ELR (cell line): ENCODE measurements at places on chromosomes 2 and 18.

DNA sequence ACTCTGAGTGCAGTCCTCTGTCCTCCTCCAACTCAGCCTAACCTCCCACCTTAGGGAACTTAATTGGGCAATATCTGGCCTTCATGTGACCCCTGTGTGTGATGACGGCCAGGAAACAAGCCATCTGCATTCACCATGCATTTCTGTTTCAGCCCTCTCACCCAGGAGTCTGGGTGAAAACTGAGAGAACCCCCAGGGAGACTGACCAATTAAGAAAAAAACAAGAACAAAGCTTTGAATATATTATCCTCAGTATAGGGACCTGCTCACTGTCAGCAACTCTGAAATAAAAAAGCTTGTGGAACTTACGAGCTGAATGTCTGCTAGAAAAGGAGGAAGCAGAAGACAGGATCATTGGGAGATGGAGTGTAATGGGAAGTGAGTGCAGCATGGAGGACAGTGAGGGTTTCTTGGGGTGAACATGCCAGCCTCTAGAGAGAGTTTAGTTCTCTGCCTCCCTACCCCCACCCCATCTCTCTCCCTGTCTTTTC, 9.5 kb downstream of the MAPRE2 start:
- DNase-seq, result no peak

- no peak for DNase-seq
Measured at GRCh38 chr2:122163617-122164016, 408.2 kb downstream of the TSN start.

GRCh38 chr2:86142436-86143257, 36.6 kb downstream of the PTCD3 start:
- no peak for DNase-seq

- no peak for DNase-seq
Measured at GRCh38 chr2:203739351-203739750, 32.9 kb downstream of the CD28 start.

DNA sequence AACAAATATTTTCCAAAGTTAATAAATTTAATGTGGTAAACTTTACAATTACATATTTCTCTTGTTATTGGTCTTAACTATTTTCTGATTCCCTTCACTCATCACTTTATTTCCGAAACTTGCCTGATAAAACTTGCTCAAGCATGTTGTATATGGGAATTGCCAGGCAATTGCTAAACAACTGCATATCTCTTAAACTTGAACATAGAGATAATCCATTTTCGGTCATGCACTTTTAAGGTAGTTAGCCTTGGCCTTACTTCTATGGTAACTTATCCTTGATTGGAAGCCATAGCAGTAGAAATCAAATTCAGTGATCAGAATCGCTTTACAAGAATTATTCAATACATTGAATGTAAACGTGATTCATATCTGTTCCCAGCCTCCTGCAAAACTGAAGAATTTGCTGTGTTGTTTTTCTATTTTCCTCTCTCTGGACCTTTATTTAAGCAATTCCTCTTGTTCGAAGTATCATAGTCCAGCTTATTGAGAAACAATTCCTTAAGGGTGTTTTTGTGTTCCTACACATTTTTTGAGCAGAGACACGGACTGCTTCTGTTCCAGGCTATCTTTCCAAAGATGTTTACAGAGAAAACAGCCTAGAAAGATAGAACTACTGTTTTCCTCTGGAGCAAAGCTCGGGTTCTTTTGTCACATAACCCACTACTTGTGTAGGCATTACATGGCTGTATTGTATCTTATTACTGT, 674.3 kb downstream of the IRS1 start:
- no peak for DNase-seq

DNA sequence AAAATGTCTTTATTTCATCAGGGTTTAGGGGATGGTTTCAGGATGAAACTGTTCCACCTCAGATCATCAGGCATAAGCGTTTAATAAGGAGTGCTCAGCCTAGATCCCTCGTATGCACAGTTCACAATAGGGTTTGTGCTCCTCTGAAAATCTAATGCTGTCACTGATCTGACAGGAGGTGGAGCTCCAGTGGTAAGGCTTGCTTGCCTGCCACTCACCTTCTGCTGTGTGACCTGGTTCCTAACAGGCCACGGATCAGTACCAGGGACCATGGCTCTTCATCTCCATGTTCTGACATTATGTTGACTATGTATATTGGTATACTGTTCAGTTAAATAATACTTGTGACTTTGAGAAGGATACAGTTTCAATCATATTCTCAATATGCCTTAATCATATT, 41.6 kb downstream of the PPIG start:
- no peak for DNase-seq

GRCh38 chr2:226664140-226664539, 135.5 kb downstream of the IRS1 start:
- no peak for DNase-seq

GRCh38 chr2:64750001-64750816, 96.5 kb upstream of the SERTAD2 start:
- peak; percentile 71 for DNase-seq

DNA sequence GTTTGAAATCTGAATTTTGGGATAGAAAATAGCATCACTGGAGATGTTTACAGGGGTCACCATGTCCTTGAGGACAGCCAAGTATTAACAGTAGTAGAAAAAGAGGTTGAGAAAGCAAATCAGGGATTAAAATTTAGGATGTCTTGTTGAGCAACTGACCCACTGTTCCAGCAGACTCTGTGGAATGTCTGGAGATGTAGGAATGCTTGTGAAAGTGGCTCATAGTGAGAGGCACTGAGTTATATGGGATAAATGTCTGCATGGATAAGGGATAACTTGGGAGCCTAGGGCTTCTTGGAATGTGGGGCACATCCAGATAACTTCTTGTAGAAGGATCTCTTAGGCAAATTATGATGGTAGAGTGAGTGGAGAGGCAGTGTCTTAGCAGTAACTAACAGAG, 495.0 kb downstream of the TMX3 start:
- DNase-seq, result no peak

DNA sequence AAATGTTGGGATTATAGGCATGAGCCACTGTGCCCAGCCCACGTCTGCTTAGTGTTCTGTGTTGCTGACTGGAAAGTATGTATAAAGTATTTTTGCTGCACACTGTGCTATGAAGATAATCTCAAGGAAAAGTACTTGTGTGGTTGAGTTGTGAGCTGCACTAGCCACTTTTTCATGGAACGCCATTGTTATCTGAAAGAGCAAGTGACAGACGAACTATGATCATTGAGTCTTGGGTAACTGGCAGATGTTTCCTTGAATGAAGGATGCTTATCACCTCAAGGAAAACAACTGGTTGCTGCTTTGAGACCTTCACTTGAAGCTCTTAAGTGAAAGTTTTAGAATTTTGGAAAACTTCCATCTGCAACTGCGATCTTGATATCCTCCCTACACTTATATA, 82.2 kb upstream of the KCTD1 start:
- no peak for DNase-seq

DNA sequence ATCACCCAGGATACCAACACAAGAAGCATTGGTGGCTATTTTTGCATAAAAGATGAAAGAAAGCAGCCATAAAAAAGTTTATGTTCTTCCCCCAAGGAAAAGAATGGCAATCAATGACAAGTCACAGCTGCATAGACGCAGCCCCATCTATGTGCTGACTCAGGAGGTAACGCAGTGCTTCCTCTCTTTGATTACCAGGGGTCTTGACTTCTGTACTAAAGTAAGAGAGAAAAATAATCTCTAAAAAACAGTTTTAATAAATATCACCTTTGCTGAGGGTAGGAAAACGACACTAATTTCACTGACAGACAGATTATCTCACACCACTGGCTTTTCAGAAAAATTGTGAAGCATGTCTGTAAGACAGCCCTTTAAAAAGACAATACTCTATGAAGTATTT, 33.9 kb upstream of the EVA1A start:
- DNase-seq, result peak; percentile 42

DNA sequence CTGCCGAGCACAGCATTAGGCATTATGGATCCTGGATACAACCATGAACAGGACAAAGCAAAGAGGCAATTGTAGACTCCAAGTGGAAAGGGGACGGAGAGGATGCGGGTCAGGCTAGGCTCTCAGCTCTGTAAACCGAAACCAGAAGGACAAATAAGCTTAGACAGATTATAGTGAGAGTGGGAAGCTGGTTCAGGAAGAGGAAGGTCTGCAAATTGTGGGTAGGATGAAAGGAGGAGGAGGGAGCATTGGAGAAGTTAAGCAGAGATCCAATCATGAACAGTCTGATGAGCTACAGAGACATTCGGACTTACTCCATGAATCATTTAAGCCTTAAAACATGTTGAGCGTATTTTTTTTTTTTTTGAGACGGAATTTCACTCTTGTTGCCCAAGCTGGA, 3.0 kb downstream of the MSH6 start:
- DNase-seq, result peak; percentile 13

DNA sequence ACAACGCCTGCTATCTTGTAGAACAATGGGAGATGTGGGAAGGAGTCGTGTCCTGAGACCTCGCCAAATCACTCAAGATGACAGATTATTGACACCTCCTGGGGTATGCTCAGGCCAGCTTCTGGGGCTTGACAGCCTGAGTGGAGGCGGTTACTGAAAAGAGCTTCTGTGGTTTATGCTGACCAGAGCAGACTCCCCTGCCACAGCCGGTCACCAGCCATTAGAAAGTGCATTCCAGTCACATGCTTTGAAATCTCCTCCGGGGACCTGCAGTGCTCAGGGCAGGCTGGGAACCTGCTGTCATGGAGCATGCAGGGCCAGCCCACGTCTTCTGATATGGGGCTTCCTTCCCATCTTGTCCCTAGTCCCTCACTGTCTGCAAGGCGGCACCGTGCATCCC, 215.9 kb downstream of the SEPTIN10 start:
- DNase-seq, result no peak

GRCh38 chr18:50289108-50289443, 1.6 kb upstream of the CXXC1 start:
- DNase-seq, result no peak

GRCh38 chr2:53040536-53041229, 726.9 kb upstream of the CHAC2 start:
- DNase-seq, result no peak

DNA sequence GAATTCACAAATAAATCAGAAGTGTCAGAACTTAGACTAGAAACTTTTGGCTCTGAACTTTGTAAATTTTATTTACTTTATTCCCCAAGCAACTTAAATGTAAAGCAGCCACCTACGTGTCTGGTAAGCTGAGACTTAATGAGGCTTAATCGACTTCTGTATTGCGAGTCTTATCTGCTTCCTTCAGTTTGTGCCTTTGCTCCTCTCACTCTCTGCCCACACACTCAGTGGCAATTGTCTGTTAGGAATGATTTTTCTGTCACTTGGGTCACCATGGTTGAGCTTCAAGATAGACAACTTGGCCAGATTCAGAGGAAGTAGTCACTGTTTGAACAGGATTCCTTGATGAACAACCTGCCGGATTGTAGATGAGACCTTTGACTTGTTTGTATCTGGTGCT, 691.4 kb upstream of the FSHR start:
- DNase-seq, result no peak

GRCh38 chr2:178943745-178944144, 106.2 kb downstream of the CCDC141 start:
- DNase-seq, result peak; percentile 9

DNA sequence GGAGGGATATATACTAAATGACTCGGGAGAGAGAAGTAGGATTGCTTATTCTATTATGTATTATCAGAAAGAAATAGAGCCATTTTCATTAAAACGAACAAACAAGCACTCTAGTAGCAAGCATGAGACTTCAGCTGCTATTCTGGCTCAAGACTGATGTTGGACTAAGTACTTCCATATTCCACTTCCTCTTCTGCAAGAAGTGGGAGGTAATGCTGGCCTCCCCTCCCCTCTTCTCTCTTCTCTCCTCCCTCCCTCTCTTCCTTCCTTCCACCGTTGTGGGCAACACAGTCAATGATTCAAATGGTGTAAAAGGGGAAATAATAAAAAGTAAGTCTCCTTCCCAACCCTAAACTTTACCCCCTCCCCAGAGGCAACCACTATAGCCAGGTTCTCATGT, 62.6 kb downstream of the EMX1 start:
- DNase-seq, result no peak

GRCh38 chr2:34789169-34789568, 1190.1 kb upstream of the FAM98A start:
- no peak for DNase-seq

- DNase-seq, result peak; percentile 88
Measured at GRCh38 chr18:394987-395362, 105.5 kb downstream of the COLEC12 start.

DNA sequence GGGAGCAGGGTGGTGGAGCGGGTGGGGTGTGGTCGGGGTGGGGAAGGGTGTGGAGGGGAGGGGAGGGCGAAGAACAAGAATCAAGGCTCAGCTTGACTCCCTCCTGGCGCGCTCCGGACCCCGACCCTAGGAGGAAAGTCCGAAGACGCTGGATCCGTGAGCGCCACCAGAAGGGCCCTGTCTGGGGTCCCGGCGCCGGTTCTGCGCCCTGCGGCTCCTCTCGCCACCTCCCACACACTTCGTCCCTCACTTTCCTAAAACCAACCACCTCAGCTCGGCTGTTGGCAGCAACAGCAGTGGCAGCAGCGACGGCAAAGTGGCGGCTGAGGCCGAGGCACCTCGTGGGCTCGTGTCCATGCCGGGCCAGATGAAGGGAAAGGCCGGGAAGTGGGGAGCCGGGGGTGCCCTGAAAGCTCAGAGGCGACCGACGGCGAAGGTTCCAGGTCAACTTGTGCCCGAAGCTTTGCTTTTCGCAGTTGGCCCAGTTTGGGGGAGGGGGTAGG, 2.1 kb downstream of the KLHL14 start:
- no peak for DNase-seq

DNA sequence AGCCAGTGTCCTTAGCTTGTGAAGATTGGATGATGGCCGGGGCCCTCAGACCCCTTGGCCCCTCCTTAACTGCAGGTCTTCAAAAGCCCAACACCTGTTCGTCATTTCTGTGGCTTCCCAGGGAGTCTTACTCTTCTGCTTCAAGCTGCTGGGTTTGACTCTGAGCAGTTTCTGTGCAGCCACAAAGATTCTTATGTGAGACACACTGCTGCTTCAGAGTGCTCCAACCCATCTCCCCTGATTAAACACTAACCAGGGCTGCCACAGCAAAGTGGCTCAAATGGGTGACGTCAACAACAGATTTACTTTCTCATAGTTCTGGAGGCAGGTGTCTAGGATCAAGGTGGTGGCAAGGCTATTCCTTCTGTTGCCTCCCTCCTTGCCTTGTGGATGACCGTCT, 40.8 kb downstream of the TSN start:
- no peak for DNase-seq

GRCh38 chr18:8882632-8883408, 177.5 kb downstream of the MTCL1 start:
- peak; percentile 56 for DNase-seq

DNA sequence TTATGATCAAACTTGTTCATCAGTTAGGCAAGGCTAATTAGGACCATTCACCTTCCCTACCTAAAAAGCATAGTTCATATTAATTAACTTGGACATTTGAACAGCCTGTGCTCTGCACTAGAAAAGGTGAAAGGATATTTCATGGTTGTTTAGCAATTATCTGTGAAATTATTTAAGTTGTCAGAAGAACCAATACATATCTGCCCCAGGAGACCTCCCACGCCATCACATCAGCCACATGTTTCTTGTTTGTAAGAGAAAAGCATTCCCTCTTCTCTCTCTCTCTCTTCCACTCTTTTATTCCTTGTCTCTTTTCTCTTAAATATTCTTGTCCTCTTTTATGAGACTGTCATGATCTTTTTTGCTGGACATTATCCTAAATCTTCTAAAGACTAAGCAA, 282.0 kb upstream of the RND3 start:
- no peak for DNase-seq
